ENCODE measurements at places on chromosomes 11 and 22.

- no peak for DNase-seq
Measured at GRCh38 chr11:87628957-87629356, 546.3 kb downstream of the RAB38 start.

GRCh38 chr11:132289590-132290256, 919.3 kb downstream of the NTM start:
- no peak for DNase-seq

GRCh38 chr11:8090756-8091155, 9.7 kb downstream of the TUB start:
- peak; percentile 39 for DNase-seq

DNA sequence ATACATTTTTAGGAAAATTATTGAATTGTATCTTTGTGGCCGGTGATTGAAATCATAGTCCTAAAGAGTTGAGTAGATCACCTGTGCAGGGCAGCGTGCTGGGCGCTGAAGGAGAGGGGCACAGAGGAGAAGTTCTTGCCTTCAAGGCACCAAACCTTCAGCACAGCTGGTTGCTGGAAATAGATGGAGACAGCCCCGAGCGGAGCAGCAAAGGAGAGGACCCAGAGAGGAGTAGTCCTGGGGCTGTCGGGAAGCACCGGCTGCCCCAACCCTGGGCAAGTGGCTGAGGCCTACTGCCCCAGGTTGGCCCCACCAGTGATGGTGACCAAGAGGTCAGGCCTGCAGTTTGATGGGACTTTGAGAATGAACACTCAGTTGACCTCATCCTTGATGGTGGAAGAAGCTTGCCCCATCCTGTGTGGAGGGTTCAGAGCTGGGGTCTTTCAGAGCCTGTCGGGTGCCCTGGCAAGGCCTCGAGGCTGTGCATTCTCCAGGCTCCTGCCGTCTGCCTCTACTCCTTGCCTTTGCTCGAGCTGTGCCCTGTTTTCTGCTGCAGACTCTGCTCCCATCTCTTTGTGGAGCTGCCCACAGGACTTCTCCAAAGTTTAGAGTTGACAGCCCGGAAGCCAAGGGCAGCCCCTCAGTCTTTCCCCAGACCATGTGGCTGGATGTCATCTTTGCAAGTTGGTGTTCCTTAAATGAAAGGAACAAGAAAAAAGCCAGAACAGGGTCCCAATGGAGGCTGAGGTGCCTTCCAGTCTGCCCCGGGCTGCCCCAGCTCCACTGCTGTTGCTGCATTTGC, 285.1 kb downstream of the TBC1D22A start:
- no peak for DNase-seq

GRCh38 chr22:48972979-48973693, 854.5 kb downstream of the BRD1 start:
- DNase-seq, result no peak

DNA sequence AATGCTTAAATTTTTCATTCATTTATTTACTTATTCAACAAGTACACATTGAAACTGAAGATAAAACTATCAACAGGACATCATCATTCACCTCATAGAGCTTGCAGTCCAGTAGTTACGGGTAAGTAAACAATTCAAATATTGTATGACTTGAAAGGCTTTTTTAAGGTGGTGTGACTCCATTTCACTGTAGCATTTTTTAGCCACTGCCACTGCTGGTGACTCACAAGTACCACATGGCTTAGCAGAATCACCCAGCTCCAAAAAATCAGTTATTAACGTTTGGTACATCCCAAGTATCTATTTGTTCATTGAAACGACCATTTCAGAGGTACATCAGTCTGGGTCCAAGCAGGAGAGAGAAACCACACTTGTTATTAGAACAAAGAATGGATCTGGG, 427.9 kb upstream of the DDI1 start:
- DNase-seq, result no peak

- DNase-seq, result no peak
Measured at GRCh38 chr11:98572941-98573340, 447.8 kb upstream of the CNTN5 start.

- no peak for DNase-seq
Measured at GRCh38 chr11:2578929-2579270, 120.9 kb downstream of the KCNQ1OT1 start.

DNA sequence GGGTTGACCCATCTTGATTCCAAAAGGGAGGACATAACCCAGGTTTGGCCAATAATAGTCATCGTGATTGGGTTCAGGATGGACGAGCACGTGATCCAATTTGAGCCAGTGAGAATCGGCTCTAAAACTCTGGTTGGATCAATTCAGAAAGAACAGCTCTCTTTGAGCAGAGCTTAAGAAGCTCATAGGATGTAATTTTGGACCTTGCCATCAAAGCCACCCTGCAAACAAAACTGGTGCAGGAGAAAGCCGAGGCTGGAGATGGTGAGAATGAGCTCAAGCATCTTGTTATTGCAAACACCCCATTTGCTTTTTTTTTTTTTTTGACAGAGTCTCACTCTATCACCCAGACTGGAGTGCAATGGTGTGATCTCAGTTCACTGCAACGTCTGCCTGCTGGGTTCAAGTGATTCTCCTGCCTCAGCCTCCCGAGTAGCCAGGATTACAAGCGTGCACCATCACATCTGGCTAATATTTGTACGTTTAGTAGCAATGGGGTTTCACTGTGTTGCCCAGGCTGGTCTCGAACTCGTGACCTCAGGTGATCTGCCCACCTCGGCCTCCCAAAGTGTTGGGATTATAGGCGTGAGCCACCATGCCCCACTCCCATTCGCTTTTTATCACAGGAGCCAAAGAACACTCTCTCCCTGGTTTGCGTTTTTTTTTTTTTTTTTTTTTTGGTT, 13.8 kb upstream of the MIAT start:
- DNase-seq, result no peak

DNA sequence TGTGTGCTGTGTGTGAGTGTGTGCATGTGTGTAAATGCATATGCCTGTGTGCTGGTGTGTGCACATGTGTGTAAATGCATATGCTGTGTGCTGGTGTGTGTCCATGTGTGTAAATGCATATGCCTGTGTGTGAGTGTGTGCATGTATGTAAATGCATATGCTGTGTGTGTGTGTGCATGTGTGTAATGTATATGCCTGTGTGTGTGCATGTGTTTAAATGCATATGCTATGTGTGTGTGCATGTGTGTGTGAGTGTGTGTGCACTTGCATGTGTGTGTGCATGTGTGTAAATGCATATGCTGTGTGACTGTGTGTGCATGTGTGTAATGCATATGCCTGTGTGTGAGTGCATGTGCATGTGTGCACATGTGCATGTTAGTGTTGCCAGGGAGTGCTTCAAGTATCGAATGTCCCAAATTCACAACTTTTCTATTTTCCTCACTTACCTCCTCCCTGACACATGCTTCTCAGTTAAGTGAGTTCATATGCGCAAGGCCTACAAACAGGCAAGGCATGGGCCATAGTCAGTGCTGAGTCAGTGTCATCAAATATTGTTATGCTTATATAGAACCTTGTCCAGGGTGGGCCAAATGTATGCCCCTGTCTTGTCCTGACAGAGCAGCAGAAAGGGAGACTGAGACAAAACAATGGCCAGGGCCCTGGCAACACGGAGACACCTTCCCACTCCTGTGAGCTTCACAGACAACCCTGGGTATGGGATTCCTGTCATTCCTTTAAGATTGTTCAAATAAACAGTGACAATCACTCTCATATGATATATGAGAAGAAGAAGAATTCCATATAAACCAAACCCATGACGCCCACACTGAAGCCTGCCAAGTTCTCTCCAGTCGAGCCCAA, 38.6 kb downstream of the GGTLC2 start:
- no peak for DNase-seq

DNA sequence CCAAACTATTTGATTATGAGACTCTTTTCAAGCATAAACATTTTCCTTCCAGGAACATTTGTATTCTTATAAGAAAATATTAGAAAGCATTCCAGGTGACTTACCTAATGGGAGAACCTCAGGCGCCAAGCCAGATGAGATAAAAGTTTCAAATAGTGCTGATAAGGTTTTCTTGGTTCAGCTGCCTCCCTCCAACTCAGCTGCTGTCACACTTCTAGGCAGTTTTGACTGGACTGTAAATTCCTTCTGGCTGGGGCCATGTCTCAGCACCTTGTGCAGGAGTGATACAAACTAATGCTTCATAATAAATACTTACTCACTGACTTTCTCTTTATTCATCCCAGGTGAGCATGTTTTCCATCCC, 131.1 kb downstream of the MED15 start:
- no peak for DNase-seq

DNA sequence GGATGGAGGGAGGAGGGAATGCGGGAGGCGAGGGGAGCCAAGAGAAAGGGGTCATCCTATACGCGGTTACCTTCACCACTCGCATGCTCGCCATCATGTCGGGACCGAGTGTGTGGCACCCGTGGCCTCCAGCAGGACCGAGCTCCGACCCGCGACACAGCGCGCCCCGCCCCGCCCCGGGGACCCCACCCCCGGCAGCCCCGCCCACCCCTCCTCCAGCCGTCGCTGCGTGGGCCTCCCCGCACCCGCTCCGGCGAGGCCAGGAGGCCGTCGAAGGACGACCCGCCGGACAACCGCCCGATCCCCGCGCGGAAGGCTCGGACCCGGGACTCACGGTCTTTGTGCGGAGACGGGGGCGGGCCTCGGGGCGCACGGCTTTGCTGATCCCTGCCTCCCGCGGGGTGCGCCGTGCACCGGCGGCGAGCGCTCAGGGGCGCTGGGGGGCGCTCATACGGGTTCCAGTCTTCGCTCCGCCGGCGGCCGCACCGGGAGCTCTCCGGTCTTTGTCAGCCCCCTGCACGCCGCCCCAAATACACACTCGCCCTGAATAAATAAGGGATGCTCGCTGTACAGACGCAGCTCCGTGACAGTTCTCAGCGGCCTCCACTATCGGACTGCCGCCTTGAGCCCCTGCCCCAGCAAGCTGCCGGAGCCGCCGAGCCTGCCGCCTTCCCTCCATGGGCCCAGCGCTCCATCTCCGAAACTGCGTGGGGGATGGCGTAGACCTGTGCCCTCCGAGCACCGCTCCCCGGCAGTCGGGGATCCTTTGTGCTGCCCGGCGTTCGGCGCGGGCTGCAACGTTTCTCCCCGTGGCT, at the start of gene UBE2L6:
TSS of gene UBE2L6 (minus strand) at position 158 of the 815 bp plus-strand sequence. CDS start at position 97, 61 bp downstream.
- DNase-seq, result peak; percentile 79

- DNase-seq, result no peak
Measured at GRCh38 chr11:75767228-75767572, 1.4 kb upstream of the DGAT2 start.

DNA sequence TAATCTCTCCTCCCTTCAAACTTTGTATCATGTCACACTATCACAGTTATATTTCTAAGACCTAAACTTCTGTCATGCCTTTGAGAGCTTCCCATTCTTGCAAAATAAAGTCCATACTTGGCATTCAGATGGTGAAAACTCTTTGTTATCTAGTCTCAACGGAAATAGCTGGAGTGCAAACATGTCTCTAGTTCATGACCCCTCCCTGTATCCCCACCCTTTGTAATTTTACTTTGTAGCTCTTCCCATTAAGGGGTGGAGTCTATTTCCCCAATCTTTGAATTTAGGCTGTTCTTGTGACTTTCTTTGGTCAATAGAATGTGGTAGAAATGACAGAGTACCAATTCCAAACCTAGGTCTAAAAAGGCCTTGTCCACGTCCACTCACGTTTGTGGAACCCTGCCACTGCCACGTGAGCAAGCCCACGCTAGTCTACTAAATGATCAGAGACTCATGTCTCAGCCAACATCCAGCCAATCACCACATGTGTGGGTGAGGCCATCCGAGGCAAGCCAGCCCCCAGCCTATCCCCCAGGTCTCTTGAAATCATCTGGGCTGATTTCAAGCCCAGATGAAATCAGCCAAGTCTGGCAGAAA, 23.4 kb downstream of the SLN start:
- no peak for DNase-seq

GRCh38 chr22:49010901-49011300, 816.8 kb downstream of the BRD1 start:
- DNase-seq, result no peak
